Lower lobe of right lung (tissue), 2 donors: ENCODE measurements at places on chromosomes 12 and 14. TPM values are rescaled to one million over a fixed set of nuclear protein-coding genes. Genes with fewer than 3 reads are reported as not detected.
A peak's percentile ranks its signal among the peaks of the same experiment; 100 is the strongest.

The DAD1 gene
- total RNA-seq = 162 TPM

The TEDC1 gene
- total RNA-seq = 10.6 TPM

DNA sequence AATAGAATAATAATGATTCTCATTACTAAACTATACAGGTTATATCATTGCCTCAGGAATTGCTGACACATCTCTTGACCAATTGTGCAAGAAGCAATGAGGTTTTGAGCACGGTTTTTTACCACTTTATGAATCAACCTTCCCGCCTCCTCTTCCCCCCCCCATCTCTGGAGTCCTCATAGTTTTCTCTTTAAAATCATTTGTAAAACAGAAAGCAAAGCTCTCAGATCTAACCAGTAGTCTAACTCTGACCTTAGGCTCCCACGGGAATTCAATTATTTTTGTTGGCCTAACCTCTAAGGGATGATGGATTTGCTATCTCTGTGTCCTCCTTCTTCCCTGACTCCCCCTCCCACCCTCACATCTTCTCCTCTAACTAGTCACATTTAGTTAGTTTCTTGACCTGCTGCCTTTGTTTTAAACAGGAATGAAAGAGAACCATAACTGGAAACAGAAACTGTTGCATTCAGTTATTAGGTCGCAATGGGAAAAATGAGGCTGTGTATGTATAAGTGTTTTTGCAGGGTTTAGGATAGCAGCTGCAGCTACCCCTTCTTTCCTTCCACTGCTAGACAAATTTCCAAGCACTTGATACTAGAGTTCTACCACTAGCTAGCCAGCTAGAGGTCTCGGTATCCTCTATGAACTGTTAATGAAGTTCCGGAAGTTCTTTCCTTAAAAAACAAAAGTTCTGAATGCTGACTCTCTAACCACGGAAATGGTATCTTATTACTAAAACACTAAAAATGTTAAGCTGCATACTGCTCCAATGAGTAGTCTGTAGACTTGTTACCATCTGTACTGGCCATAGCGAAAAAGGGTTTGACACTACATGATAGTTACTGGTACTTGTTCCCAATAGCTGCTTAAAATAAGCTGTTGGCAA is 65.4 kb downstream of the TAOK3 start:
- H3K36me3 ChIP-seq = no peaks in the 10 kb centered on the region
- H3K27me3 ChIP-seq = no peaks in the 10 kb centered on the region
- no peak for DNase-seq
- peaks cover 25% of the 10 kb centered on the region for H3K4me1 ChIP-seq
- H3K27ac ChIP-seq = peak overlapping the region; percentile 24

GRCh38 chr12:13039328-13039956 is 4.7 kb upstream of the FAM234B start:
- DNase-seq = no peak
- no peaks in the 10 kb centered on the region for H3K27me3 ChIP-seq
- no peak overlapping the region for H3K4me3 ChIP-seq
- no peak overlapping the region for H3K27ac ChIP-seq

DNA sequence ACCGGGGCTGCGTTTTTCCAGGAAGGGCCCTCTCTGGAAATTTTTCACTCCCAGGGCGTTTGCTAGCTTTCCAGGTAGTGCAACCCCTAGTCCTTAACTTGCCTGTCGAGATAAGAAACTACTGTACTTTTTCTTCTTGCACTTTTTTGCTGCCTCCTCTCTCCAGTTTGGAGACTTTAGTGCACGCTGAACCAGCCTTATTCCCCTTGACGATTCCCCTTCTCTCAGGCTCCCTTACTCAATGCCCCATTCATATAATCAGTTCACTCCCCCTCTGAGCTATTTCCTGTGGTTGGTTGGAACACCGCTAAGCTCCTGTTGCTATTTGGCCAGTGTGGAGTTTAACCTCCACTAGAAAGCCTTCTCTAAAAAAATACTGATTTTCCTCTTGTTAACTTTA is 682 bp downstream of the CREBL2 start:
- no peak for DNase-seq
- peak overlapping the region; percentile 71 for H3K4me3 ChIP-seq
- peaks cover 52% of the 10 kb centered on the region for H3K4me1 ChIP-seq
- H3K36me3 ChIP-seq = no peaks in the 10 kb centered on the region
- H3K27me3 ChIP-seq = no peaks in the 10 kb centered on the region

The PAH gene
- total RNA-seq = not detected

- H3K4me3 ChIP-seq = no peak overlapping the region
- H3K36me3 ChIP-seq = no peaks in the 10 kb centered on the region
- no peak overlapping the region for H3K27ac ChIP-seq
- DNase-seq = no peak
Observed at GRCh38 chr12:28563286-28563685, 373.0 kb downstream of the CCDC91 start.

The MYBPC1 gene
- not detected for total RNA-seq

The CARMIL3 gene
- 0.95 TPM for total RNA-seq

GRCh38 chr14:34538871-34539406 is 562 bp downstream of the EAPP start:
- peak overlapping the region; percentile 79 for H3K4me3 ChIP-seq
- peak overlapping the region; percentile 97 for H3K27ac ChIP-seq
- no peaks in the 10 kb centered on the region for H3K27me3 ChIP-seq
- DNase-seq = no peak
- H3K36me3 ChIP-seq = peaks cover 36% of the 10 kb centered on the region

GRCh38 chr14:64444984-64445845 is 20.1 kb upstream of the AKAP5 start:
- no peak overlapping the region for H3K4me3 ChIP-seq
- H3K36me3 ChIP-seq = peaks cover 56% of the 10 kb centered on the region
- DNase-seq = no peak
- no peaks in the 10 kb centered on the region for H3K4me1 ChIP-seq
- H3K27me3 ChIP-seq = no peaks in the 10 kb centered on the region
- no peak overlapping the region for H3K27ac ChIP-seq

The TRPV4 gene
- 7.7 TPM for total RNA-seq

The MAP3K9 gene
- 9.4 TPM for total RNA-seq

The RTL1 gene
- total RNA-seq = not detected

DNA sequence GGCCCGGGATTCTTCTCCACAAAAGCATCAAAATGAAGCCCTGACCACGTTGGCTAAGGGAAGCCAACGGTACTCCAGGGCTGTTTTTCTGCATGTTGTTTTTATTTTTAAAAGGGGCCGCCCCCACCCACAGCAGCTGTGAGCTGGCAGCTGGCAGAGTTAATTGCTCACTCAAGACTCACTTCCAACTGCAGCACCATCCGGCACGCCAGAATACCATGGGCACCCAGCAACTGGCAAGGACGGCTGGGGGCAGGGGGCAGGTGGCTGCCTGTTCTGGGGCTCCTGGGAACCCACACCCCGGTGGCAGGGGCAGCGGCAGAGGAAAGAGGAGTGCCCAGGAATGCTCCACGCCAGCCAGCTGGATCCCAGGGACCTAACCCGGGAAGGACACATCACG is 44.3 kb downstream of the NCOR2 start:
- peaks cover 58% of the 10 kb centered on the region for H3K4me1 ChIP-seq
- no peaks in the 10 kb centered on the region for H3K27me3 ChIP-seq
- H3K27ac ChIP-seq = no peak overlapping the region

DNA sequence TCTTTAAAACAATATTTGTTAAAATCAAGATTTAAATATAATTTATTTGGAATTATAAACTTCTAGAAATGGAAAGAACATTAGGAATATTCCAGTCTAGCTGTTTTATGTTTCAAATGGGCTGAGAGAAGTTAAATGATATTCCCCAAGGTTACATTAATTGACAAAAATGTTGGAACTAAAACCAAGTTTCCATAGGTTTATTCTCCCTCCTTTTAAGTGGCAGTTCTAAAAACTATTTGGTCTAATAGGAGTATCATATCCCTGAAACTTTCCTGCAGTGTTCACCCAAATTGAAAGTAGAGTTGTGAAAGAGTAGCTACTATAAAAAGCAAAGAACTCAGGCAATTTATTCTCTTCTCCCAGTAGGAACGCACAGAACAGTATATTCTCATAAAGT is 1185.5 kb downstream of the LRFN5 start:
- no peaks in the 10 kb centered on the region for H3K4me1 ChIP-seq
- DNase-seq = no peak
- no peak overlapping the region for H3K27ac ChIP-seq
- H3K36me3 ChIP-seq = no peaks in the 10 kb centered on the region
- no peak overlapping the region for H3K4me3 ChIP-seq

GRCh38 chr12:3084742-3085141 is 7.6 kb downstream of the TSPAN9 start:
- peaks cover 52% of the 10 kb centered on the region for H3K4me1 ChIP-seq
- H3K27ac ChIP-seq = no peak overlapping the region
- no peak overlapping the region for H3K4me3 ChIP-seq
- no peaks in the 10 kb centered on the region for H3K36me3 ChIP-seq
- DNase-seq = no peak

The KRT8 gene
- 139 TPM for total RNA-seq

- DNase-seq = no peak
- no peak overlapping the region for H3K4me3 ChIP-seq
- no peak overlapping the region for H3K27ac ChIP-seq
- peaks cover 4% of the 10 kb centered on the region for H3K27me3 ChIP-seq
- H3K36me3 ChIP-seq = no peaks in the 10 kb centered on the region
Observed at GRCh38 chr12:5467931-5468330, 36.0 kb downstream of the NTF3 start.

The ENDOU gene
- total RNA-seq = not detected

DNA sequence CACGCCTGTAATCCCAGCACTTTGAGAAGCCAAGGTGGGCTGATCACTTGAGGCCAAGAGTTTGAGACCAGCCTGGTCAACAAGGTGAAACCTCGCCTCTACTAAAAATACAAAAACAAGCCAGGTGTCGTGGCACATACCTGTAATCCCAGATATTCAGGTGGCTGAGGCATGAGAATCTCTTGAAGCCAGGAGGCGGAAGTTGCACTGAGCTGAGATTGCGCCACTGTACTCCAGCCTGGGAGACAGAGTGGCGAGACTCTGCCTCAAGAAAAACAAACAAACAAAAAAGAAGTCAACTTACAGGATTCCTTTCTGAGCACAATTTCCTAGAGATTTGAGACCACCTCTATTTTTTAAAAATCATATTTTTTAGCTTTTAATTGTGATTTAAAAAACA is 45.3 kb downstream of the DGLUCY start:
- peaks cover 31% of the 10 kb centered on the region for H3K4me1 ChIP-seq
- H3K27me3 ChIP-seq = no peaks in the 10 kb centered on the region
- peak; percentile 73 for DNase-seq

GRCh38 chr12:52918351-52918750 is 13.5 kb upstream of the KRT8 start:
- H3K4me3 ChIP-seq = no peak overlapping the region
- no peaks in the 10 kb centered on the region for H3K27me3 ChIP-seq
- DNase-seq = no peak
- H3K27ac ChIP-seq = no peak overlapping the region
- H3K36me3 ChIP-seq = no peaks in the 10 kb centered on the region

The CYP27B1 gene
- 1.1 TPM for total RNA-seq

GRCh38 chr12:25072906-25073650 is 121.9 kb downstream of the DNAI7 start:
- H3K4me1 ChIP-seq = peaks cover 30% of the 10 kb centered on the region
- no peaks in the 10 kb centered on the region for H3K36me3 ChIP-seq

DNA sequence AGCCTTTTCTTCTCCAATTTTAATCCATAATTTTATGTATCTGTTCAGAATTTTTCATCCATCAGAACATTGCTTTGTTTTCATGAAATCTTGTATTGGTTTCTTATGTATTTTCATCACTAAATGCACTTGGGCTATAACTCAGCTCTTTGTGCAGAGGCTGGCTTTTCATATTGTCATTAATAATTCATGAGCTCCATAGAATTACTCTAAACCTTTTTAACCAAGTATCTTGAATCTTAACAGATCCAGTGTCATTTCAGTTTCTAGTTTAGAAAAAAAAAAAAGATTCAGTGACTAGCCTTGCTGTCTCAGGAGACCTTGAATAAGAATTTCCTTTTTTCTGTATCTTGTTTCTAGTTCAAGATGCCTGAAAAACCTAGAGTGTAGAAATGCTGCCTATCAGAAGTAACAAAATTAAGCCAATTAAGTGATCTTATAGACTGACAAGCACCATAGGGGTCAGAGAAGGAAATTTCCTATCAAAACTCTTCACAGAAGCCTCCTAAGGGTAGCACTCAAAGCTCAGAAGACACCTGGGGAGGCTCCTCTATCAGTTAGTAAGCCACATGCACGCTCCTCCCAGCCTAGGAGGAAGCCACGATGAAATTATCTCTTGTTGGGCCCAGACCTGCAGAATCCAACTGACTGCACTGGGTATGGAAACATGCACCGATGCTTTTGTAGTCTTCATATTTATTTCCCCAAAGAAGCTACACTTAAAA is 163.4 kb downstream of the KICS2 start:
- H3K4me3 ChIP-seq = no peak overlapping the region
- no peaks in the 10 kb centered on the region for H3K4me1 ChIP-seq
- no peaks in the 10 kb centered on the region for H3K27me3 ChIP-seq
- DNase-seq = no peak

GRCh38 chr14:44369401-44370123 is 137.5 kb downstream of the FSCB start:
- no peak for DNase-seq
- no peak overlapping the region for H3K4me3 ChIP-seq
- no peaks in the 10 kb centered on the region for H3K4me1 ChIP-seq
- no peaks in the 10 kb centered on the region for H3K36me3 ChIP-seq
- no peak overlapping the region for H3K27ac ChIP-seq
- no peaks in the 10 kb centered on the region for H3K27me3 ChIP-seq

DNA sequence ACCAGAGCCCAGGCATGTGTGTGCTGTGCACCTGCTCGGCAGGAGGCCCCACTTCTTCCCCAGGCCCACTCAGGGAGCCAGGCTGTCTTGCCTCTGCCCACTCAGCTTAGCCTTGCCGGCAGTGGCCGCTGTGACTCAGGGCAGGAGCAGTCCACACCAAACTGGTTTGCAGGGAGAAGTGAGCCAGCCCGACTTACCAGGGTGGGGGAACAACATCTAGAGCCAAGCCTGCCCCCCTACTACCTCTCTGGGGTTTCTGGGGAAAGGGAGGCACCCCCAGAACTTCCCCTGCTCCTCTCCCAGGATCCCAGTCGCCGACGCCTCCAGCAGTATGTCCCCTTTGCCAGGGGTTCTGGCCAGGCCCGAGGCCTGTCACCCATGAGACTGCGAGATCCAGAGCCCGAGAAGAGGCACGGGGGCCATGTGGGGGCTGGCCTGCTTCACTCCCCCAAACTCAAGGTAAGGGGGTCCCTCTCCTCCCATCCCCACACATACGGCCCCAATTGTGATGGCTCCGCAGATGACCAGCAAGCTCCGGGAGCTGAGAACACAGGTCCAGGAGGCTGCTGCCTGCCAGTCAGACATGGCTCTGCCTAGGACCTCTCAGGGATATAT is 3.0 kb downstream of the PLEKHG6 start:
- no peaks in the 10 kb centered on the region for H3K36me3 ChIP-seq
- H3K27ac ChIP-seq = peak overlapping the region; percentile 54
- DNase-seq = no peak
- peaks cover 31% of the 10 kb centered on the region for H3K4me1 ChIP-seq
